A172 (cell line): ENCODE measurements at places on chromosomes 16 and 17. TPM values are rescaled to one million over a fixed set of nuclear protein-coding genes. Genes with fewer than 3 reads are reported as not detected.

SEPTIN12 gene
- total RNA-seq = not detected in 2 replicates

- DNase-seq = no peak
These were observed 131.9 kb upstream of the XYLT1 start for GRCh38 chr16:17602678-17603077.

CBFB gene
- total RNA-seq = 72.3 and 89.4 TPM in 2 replicates

GRCh38 chr17:37045351-37045922, 96.7 kb downstream of the AATF start:
- DNase-seq = no peak

- no peak for DNase-seq
These were observed 41.8 kb upstream of the CNTNAP4 start for GRCh38 chr16:76235426-76235825.

DNA sequence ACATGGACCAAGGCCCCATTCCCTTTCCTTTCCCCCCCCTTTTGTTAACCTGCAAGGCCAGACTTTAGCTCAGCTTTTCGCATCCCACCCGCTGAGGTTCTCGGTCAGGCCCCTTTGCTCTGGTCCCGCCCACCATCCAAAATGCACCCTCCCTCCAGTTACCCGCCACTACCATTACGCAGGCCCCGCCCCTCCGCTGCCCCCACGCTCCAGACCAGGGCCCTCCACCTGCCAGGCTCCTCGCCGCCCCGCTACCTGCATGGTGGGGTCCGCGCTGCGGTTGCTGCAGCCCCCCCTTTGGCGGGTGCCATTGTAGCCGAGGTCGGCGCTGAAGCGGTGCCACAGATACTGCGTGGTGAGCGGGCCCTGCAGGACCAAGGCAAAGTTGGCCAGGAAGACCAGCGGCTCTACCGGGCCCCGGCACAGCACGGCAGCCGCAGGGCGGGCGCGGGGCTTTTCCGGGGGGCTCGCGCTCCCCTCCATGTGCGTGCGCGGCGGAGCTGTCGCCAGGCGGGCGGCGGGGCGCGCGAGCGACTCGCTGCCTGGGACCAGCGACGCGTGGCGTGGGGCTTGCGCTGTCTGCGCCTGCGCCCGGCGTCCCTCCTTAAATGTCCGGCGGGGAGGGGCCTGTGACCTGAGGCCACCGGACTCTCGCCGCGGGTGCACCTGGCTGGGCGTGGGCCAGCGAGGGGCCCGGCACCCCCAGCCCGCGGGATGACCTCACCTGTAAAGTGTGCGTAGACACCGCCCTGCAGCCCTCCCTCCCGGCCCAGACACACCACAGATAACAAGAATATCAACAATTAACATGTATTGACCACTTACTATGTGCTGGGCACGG, at the start of gene SLC46A1:
SLC46A1 (minus strand) TSS at position 581 of the 841 bp plus-strand sequence; CDS start at position 483, 98 bp downstream.
- DNase-seq = no peak

DNA sequence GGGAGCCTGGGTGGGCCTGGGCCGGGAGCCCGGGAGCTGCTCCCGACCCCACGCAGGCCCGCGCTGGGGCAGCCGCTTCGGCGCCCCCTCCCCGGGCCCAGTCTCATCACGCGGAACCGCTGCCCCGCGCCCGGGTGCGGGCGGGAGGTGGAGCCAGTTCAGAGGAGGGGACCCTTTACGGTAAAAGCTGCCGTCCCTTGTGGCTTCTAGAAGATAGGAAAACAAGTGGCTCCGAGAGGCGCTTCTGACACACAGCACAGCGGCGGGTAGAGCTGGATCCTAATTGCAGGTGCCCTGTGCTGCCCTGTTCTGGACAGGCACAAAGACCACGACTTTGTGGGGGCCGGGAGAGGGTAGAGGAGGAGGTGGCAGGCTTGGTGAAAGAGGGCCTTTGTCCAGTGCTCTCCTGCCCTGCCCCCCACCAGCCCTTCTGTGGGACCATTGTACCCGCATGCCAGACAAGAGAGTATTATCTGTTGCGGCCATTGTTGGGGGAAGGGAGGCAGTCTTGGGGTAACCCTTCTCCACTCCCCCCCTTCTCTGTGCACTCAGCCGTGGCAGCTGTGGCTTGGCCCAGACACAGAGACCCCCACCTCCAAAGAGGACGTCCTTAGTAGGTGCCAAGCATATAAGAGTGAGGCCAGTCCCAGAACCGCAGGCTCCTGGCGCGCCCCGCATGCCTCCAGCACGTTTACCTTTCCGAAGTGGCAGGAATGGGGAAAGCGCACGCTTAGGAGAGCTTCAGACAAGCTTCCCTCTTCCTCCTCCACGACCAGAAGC, 736 bp downstream of the CNP start:
- no peak for DNase-seq

DNA sequence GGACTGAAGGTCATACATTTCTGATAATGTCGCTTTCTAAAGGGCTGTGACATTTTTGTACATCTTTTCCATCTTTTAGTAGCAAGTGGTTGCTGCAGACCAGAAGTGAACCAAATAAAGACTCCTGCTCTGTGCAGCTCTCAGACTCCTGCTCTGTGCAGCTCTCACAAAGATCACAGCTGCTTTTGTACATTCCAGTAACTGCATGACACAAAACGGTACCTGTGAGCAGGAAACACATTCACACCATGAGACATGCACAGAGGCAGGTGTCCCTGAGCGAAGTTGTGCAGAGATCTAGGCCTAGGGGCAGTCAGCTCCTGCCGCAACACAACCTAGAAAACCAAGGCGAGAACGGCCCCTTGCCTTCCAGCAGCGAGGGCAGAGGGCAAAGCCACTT, 67.5 kb downstream of the KLHDC4 start:
- DNase-seq = no peak

DNA sequence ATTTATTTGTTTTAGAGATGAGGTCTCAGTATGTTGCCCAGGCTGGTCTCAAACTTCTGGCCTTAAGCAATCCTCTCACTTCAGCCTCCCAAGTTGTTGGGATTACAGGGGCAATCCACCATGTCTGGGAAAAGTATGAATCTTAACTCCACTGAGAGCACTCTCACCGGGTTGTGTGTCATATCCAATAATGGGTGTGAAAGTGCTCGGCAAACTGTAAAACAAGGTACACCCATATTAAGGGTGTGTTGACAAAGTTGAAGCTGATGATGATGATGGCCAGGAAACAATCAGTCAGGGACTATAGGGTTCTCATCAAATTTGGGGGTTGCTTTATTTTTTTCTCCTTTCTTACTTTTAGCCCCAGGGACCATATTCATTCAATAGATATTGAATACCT, 25.3 kb upstream of the TMC5 start:
- DNase-seq = no peak

LGALS3BP gene
- total RNA-seq = 352 and 514 TPM in 2 replicates

ABCA10 gene
- 0.19 and 1.00 TPM in 2 replicates for total RNA-seq

- peak; percentile 71 for DNase-seq
These were observed 8.9 kb downstream of the UBTF start for GRCh38 chr17:44210342-44211192.

DNA sequence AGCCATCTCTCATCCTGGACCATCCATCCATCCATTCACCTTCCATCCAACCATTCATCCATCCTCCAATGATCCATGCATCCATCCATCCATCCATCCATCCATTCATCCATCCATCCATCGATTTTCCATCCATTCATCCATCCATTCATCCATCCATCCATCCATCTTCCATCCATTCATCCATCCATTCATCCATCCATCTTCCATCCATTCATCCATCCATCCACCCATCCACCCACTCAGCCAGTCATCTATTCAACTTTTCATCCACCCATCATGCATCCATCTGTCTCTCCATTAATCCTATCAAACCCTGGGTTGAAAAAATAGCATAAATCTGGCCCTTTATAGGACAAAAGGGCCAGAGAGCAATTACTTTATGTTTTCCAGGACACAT, 158.3 kb upstream of the WSCD1 start:
- DNase-seq = no peak

HEXIM1 gene
- total RNA-seq = 8.4 and 8.6 TPM in 2 replicates

DNA sequence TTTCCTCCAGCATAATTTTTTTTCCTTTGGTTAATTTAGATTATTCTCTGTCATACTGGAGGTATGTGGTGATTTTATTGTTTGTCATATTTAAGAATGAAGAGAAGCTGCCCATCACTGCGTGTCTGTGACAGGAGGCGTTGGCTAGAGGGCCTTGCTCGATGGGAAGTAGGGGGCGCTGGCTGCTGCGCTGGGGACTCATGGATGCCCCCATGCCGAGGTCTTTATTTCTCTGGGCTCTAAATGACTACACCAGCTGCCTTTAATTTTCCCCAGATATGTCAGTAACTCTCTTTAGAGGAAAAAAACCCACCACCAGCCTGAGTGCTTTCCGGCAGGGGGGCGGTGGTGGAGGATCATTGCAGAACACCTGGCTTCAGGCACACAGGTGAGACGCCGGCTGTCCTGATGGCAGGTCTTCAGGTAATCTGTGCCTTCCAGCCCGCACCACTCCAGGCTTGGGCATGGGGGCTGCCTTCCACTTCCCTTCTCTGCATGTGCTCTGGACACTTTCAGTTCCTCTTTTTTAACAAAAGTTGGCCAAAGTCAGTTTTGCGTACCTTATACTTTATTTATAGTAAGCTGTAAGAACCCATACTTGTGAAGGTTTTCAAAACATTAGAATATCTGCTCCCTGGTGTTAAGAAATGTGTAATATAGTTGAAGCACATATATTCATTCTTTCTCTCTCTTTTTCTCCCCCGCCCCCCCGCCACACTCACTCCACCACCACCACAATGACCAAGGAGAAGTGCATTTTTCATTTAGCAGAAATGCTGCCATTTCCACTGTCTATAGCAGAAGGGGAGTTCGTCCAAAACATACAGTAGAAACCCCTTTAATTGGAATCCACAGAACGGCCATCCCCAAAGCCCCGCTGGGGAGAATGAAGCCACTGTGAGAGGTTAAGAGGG, 192.7 kb downstream of the RPTOR start:
- DNase-seq = no peak

DNA sequence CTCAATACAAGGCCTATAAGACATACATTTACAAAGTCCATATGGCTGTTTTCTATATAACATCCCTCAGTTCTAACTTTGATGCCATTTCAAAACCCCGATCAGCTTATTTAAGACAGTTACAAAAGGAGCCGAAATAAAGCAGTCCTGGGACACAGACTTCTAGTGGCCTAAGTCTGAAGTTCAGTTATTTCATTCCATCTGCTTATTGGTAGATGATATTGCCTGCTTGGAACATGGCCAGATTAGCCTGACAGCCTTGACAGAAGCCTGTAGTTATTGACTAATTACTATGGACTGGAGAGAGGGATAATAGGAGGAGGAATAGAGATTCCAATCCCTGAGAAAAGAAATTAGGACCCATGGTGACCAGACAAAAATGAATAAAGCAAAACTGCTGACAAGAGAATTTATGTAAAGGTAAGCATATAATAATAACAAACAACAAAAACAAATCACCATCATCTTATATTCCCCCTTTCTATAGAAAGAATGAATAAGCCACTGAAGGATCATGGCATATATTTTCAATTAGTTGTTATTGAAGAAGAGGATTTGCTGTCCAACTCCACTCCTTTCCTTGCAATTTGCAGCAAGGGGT, 206.3 kb upstream of the TOM1L1 start:
- DNase-seq = no peak

GRCh38 chr17:40699853-40700252, 3.7 kb downstream of the KRT24 start:
- DNase-seq = no peak

DNA sequence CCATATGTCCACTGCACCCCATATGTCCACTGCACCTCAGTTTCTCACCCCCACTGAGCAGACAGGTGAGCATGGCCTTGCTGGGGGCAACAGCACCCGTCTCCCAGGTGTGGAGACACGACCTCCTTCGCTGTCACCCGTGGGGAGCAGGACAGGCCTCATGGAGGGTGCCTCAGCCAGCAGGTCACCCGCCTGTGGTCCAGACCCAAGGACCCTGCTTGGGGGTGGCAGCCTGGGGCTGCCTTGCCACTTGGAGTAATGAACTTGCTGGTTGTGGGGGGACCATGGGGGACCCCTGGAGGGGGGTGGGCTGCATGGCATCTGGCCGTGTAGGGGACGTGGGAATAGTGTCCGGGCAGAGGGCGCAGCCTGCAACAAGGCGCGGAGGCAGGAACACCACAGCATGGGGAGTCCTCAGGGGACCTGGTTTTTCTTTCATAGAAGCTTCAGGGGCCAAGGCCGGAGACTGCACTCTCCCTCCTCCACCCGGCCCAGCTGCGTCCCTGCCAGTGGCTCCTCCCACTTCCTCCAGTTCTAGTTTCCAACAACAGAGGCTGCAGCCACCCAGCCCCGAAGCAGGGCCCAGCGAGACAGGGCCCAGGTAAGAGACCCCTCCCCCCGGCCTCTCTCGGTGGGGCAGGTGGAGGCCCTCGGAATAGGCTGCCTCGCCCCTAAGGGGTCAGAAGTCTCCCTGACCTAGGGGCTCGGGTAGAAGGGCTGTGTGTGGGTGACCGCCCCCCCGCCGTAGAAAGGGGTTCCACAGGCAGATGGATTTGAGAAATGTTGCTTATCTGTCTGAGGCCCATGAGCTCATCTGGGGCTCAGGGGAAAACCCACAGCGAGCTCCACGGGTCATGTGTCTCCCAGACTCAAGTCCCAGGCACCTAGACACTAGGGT, at the start of gene NHLRC4:
NHLRC4 (plus strand) TSS at position 531 of the 898 bp plus-strand sequence. CDS start 1,043 bp downstream, outside the sequence.
- DNase-seq = no peak

UTS2R gene
- not detected in 2 replicates for total RNA-seq

MCRIP1 gene
- 45.8 and 51.4 TPM in 2 replicates for total RNA-seq

SCGB1C2 gene
- not detected in 2 replicates for total RNA-seq

GRCh38 chr16:84889066-84889465, 69.3 kb downstream of the CRISPLD2 start:
- no peak for DNase-seq

DNA sequence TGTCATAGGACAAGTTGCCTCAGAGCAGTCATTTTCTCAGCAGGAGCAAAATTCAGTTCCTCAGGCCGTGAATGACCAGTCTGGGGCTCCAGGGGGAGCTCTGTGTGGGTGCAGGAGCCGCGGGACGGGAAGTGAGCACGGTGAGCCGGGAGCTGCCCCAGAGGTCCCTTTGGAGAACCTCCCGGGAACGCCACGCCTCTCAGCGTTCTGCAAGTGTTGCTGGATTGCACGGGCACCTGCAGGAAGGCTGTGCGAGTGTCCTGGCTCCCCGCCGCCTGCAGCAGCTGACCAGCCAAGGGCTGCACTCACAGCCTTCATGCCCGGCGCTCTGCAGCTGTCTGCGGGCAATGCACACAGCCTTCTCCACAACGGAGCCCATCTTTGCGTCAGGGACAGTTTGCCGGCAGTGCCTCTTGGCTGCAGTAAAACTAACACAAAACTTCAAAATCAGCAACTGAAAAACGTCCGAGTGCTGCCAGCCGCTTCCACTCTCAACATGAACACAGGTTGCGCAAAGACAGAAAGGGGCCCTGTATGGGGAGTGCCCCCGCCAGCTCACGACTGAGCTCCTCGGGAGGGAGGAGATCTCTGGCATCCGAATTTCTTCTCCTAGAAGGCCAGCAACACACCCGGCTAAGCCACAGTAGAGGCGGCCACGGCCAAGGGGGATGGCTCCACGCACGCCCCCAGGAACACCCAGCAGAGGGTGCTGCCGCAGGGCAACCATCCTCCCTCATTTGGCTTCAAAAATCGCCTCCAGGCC, 16.0 kb downstream of the NDUFAF8 start:
- DNase-seq = peak; percentile 71

SLC5A11 gene
- total RNA-seq = 0.05 TPM in 1 of 2 replicates, not detected in the other

- DNase-seq = peak; percentile 36
These were observed 8.0 kb downstream of the ST3GAL2 start for GRCh38 chr16:70430667-70431536.
